ENCODE measurements at places on chromosomes 7 and 10.

- no peak for DNase-seq
Observed at GRCh38 chr10:100993986-100994708, 5.5 kb upstream of the LZTS2 start.

GRCh38 chr7:27459731-27460053 lies 203.0 kb downstream of the HIBADH start:
- no peak for DNase-seq

DNA sequence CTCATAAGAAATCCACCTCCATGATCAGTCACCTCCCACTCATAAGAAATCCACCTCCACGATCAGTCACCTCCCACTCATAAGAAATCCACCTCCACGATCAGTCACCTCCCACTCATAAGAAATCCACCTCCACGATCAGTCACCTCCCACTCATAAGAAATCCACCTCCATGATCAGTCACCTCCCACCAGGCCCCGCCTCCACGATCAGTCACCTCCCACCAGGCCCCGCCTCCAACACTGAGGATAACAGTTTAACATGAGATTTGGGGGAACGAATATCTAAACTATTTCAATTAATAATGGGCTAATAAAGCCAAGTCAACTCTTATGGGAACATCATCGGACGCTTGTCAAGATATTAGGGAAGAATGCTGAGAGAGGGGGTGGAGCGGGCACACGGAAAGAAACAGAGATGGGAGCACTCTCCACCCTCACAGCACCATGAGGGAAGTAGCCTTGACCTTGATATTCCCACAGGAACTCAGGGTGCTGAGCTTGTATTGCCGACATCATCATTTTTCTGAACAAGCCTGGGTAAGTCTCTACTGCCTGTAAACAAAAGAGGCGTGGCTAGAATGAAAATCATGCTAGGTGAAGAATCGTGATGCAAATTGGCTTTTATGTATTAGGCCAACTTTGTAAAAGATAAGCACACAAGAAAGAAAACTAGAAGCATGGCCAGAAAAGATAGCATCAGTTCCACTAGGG lies 303.5 kb upstream of the KLF6 start:
- no peak for DNase-seq

DNA sequence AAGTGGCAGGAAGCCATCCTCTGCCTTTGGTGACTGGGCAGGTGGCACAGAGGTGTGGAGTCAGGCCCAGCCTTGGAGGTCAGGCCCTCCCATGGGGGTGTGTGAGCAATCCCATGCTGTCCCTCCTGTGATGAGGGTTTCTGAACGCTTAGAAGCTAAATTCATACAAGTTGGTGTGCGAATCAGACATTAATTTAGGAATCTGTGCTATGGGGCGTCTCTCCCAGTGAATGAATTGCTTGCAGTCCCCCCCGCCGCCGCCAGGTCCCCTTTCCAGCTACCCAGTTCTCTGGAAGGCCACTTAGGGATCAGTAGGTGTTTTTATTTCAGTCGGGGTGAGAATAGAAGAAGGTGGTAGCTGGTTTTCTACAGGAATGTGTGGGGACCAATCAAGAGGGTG lies 37.5 kb downstream of the LRRC18 start:
- no peak for DNase-seq

- DNase-seq, result no peak
Observed at GRCh38 chr10:70512149-70512639, 33.6 kb downstream of the PALD1 start.

GRCh38 chr10:95789902-95790301 lies 33.9 kb downstream of the ENTPD1 start:
- DNase-seq, result peak; percentile 8

GRCh38 chr7:152909280-152909679 lies 149.7 kb downstream of the ACTR3B start:
- no peak for DNase-seq

GRCh38 chr7:5553298-5553877 lies 129.8 kb upstream of the TNRC18 start:
- no peak for DNase-seq
